Omental fat pad (tissue), 4 donors: ENCODE measurements at places on chromosomes 4 and X. TPM values are rescaled to one million over a fixed set of nuclear protein-coding genes. Genes with fewer than 3 reads are reported as not detected.

The CXCL11 gene
- not detected for total RNA-seq

The TASL gene
- total RNA-seq = 1.0 TPM

The COX7B2 gene
- total RNA-seq = not detected

The NAT8L gene
- 7.3 TPM for total RNA-seq

The FABP2 gene
- total RNA-seq = not detected

The DMRTC1 gene
- total RNA-seq = not detected

The DSPP gene
- not detected for total RNA-seq

The MAGEA11 gene
- total RNA-seq = not detected

The MAOA gene
- total RNA-seq = 234 TPM

The FAM47A gene
- not detected for total RNA-seq

The GRIA3 gene
- 0.36 TPM for total RNA-seq

The IL2RG gene
- 30.9 TPM for total RNA-seq

The DHRSX gene
- 34.2 TPM for total RNA-seq

The AMBN gene
- not detected for total RNA-seq

The PPP1R2C gene
- total RNA-seq = not detected

The ADAM29 gene
- not detected for total RNA-seq

The ANOS1 gene
- 3.2 TPM for total RNA-seq

The HTR2C gene
- not detected for total RNA-seq

The PLP1 gene
- total RNA-seq = 18.8 TPM

The MAGED4B gene
- total RNA-seq = 1.3 TPM

The NPY1R gene
- total RNA-seq = 41.1 TPM

The MGST2 gene
- 24.6 TPM for total RNA-seq

The TMSB15A gene
- not detected for total RNA-seq

The SATL1 gene
- total RNA-seq = not detected

The SCRG1 gene
- 0.65 TPM for total RNA-seq

The SLITRK4 gene
- 2.8 TPM for total RNA-seq

The LIN54 gene
- 5.8 TPM for total RNA-seq

The ARMCX4 gene
- total RNA-seq = 22.5 TPM

The G6PD gene
- total RNA-seq = 42.1 TPM

The SNCA gene
- 20.9 TPM for total RNA-seq
